ENCODE measurements at places on chromosomes 13 and 19.

GRCh38 chr13:73000027-73000674, 58.7 kb upstream of the KLF5 start:
- no peak for DNase-seq

- no peak for DNase-seq
Measured at GRCh38 chr19:48560095-48560530, 8.1 kb downstream of the SULT2B1 start.

GRCh38 chr19:21947775-21948174, 63.0 kb downstream of the ZNF208 start:
- DNase-seq: no peak

GRCh38 chr19:47247308-47247990, 8.9 kb upstream of the CCDC9 start:
- peak; percentile 42 for DNase-seq

GRCh38 chr19:33110137-33110910, 21.6 kb upstream of the WDR88 start:
- no peak for DNase-seq

- no peak for DNase-seq
Measured at GRCh38 chr19:16470541-16470910, 1.2 kb downstream of the EPS15L1 start.

GRCh38 chr13:97249796-97250495, 27.8 kb downstream of the MBNL2 start:
- no peak for DNase-seq

DNA sequence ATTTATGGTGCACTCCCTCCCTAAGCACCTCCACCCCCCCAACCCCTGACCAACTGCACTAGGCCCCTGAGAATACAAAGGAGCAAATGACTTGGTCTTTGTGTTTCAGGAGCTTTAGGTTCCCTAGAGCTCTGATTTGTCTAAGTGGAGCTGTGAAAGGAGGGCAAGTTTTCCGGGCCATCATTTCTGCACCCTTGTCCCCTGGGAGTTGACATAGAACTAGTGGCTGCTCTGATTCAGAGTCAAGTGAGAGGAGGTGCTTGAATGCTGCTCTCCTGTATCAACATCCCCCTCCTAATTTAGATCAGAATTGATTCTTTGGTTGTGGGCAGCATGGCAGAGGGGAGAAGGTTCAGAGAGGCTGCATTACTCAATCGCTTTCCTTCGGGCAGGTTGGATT, 391.6 kb downstream of the KCNRG start:
- DNase-seq: peak; percentile 4

GRCh38 chr13:110348309-110349105, 41.4 kb downstream of the COL4A2 start:
- DNase-seq: no peak

DNA sequence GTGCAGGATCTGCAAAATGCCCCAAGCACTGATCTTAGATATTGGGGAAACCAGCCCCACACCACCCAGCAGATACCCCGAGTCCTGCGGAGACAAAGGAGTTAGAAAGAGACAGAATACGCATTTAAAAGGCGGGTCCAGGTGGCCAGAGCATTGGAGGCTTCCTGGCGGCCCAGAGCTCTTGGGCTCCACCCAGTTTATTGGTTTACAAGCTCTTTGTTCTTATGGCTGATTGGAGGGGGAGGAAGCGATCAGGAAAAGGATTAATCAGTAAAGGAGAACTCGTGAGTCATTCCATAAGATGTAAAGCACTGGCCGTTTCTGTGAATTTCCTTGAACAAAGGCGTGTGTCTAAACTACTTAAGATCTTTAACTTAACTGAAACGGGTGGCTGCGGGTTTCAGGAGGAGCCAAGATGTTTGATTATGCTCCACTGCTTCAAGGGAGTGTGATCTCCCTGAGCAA, 926 bp downstream of the ZNF587 start:
- no peak for DNase-seq

DNA sequence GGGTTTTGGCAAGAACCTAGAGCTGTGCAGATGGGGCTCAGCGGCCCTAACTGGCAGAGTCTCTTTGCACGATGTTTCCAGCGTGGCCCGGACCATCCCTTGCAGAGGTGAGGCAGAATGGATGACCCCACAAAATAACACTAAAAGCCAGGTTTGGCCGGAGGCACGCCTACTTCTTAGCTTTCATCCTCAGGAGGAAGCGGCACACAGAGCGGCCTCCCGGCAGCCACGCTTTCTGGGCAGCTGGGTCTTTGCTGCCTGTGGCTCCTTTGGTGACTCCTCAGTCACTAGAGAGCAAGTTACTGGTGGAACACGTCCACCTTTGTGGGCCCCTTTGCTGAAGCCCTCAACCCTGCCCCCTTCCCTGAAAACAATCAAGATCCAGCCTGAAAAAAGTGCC, 25.2 kb downstream of the TEX29 start:
- DNase-seq: no peak

- no peak for DNase-seq
Measured at GRCh38 chr19:31277516-31277915, 71.7 kb downstream of the TSHZ3 start.

DNA sequence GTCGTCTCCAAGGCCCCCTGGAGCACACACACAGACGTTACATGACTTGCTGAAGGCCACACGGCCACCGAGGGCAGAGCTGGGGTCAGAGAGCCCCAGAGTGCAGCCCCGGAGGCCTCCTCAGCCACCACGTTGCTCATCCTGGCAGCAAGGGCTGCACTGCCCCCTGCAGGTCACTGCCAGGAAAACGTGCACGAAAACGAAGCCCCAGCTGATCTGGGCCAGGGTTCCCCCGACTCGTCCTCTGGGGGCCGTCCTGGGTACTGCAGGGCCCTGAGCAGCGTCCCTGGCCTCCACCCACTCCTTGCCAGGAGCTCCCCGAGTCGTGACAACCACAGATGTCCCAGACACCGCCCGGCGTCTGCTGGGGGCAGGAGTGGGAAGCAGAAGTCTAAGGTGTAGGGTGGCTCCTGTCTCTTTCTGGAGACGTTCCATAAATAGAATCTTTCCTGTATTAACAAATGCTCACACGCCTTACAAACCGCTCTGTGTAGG, 3.4 kb downstream of the TPGS1 start:
- DNase-seq: peak; percentile 90

- no peak for DNase-seq
Measured at GRCh38 chr13:106490569-106491321, 44.7 kb downstream of the EFNB2 start.

DNA sequence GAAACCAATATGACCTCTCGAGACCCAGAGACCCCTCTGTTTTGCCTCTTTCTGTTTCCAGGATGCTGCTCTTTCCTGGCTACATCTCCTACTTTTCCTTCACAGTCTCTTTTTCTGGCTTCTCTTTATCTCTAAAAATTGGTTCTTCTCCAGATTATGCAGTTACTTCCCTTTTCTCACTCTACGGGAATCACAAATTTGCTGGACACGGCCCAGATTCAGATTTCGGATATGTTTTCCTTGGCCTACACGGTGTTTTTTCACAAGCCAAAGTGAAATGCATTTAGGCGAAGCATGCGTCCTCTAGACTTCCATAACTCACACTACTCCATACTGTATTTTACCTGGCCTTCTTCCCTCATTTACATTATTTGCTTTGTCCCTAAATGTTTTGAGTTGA, 214.7 kb upstream of the MIR17HG start:
- DNase-seq: no peak

GRCh38 chr19:11538232-11539036, at the start of gene CNN1:
Gene CNN1 (plus strand): TSS chr19:11538851. CDS start chr19:11538928, 77 bp downstream.
- DNase-seq: no peak

DNA sequence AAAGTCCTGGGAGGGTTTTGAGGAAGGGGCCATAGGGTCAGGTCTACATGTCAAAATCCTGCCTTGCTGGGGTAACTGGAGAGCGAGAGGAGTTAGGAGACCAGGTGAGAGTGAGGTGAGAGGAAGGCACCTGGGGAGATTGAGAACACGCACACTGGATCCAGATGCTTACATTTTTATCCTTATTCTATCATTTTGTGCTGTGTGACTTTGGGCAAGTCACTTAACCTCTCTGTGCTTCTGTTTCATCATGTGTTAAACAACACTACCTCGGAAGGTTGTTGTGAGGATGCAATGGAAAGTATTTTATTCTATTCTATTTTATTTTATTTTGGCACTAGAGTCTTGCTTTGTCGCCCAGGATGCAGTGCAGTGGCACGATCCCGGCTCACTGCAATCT, 3.5 kb downstream of the C19orf81 start:
- no peak for DNase-seq

DNA sequence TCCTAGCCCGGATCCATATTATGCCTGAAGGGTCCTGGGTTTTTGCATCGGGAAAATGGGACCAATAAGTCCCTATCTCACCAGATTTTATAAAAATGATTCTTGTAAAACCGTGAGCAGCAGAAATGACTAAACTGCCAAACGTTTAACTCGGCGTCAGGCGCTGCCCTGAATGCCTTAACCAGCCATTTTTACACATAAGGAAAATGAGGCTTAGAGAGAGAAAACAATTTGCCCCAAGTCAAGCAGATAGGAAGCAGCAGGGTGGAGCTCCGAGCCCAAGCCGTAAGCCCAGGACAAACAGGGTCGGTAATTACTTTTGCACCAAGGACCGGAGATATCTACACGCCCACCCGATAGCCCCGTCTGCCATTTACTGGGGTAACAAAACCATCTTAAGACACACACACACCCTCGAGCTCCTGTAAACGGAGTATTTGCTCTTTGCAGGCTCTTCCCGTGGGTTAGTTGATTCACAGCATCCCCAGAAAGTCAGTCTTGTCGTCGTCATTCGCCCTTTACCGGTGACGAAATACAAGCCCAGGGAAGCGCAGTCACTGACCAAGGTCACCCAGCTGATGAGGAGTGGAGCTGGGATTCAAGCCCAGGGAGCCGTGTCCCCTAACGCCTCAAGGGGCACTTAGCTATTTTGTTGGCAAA, 16.0 kb upstream of the MRI1 start:
- DNase-seq: peak; percentile 9

DNA sequence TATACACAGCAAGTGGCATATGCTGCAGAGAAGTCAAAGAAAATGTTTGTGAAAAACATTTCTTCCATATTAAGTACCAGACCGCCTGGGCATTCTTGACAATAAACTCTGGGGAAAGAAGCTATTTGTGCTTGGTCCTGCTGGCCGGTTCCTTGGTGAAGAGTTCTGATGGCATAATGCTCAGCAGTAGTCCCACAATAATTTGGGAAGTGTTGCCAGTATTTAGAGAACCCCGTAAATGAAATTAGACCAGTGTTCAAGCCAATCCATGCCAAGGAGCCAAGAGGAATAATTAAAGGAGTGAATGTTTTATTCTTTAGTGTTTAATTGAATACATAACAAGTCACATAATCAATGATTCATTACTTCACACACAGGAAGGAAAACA, 6.3 kb downstream of the KCTD12 start:
- DNase-seq: no peak

DNA sequence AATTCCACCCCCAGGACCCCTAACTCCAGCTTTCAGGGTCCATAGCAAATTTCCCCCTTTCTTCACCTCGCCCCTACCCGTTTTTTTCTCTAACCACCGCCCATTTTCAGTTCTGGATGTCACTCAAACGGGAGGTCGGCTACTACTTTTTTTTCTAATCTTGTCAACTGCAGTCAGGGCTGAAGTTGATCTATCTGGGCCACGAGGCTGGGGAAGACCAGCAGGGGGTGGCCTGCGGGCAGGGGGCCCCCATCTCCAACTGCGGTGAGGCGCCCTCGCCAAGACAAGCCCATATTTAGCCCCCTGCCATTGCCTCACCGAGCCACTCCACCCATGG, 748 bp downstream of the LHFPL6 start:
- no peak for DNase-seq

GRCh38 chr13:42762251-42762650, 19.1 kb upstream of the FAM216B start:
- DNase-seq: no peak

DNA sequence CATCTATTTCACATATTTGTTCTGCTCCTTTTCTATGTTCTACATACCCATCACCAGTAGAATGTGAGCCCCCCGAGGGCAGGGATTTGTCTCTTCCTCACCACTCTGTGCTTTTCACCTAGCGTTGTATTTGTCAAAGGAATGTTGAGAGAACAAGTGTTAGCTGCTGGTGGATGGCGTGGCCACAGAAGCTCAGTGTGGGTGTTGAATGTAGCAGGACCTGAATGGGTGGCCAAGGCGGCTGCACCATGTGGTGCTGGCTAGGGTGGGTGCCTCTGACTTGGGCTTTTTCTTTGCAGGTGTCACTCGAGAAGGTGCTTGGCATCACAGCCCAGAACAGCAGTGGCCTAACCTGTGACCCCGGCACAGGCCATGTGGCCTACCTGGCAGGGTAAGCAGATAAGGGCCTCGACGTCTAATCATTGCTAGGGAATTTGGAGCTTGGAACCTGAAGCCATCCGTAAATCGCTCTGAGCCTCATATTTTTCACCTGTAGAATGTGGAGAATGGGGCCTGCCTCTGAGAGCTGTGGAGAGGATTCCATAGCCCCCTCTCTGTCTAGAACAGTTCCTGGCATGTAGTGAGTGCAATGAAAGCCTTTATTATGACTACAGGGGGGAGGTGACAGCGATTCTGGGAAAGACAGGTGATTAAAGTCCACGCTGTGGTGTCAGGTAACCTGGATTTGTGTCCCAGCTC, 3.9 kb downstream of the WDR62 start:
- no peak for DNase-seq

DNA sequence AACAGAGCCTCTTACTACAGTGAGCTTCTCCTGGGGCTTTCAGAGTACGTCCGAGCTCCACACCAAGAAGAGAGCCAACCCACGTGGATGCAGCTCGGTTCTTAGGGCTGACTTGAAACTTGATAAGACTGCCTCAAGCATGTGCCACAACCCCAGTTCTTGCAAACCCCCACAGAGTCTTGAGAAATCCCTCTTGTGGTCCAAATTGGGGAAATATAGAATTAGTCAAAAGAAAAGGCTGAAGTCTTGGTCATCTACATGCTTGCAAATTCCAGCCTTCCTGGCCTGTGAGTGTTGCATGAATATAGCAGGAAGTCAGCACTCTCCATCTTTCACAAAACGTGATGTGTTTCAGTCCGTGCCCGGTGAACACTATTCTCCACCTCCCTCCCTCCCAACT, 95.2 kb downstream of the GGACT start:
- DNase-seq: no peak

DNA sequence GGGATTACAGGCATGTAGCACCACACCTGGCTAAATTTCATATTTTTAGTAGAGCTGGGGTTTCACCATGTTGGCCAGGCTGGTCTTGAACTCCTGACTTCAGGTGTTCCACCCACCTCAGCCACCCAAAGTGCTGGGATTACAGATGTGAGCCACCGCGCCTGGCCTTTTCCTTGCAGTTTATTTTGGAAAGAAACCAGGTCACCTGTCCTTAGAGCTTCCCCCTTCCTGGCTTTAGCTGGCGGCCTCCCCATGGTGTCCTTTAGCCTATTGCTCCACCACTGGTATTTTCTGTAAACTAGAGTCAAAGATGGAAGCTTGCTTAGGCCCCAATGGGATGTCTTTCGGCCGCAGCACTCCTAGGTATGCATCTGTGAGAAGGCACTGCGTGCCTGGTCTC, 91.2 kb downstream of the DPF1 start:
- DNase-seq: no peak

GRCh38 chr13:27023385-27024073, 148.1 kb downstream of the USP12 start:
- no peak for DNase-seq
